ENCODE measurements at places on chromosomes 11 and 22. TPM values are rescaled to one million over a fixed set of nuclear protein-coding genes. Genes with fewer than 3 reads are reported as not detected.
A peak's percentile ranks its signal among the peaks of the same experiment; 100 is the strongest.

Gene FAM111A
- total RNA-seq, result 32.2 TPM

- no peaks in the 10 kb centered on the region for H3K36me3 ChIP-seq
- no peaks in the 10 kb centered on the region for H3K27me3 ChIP-seq
- H3K4me3 ChIP-seq, result no peak overlapping the region
- no peak overlapping the region for H3K27ac ChIP-seq
- DNase-seq, result no peak
- H3K4me1 ChIP-seq, result no peaks in the 10 kb centered on the region
Measured at GRCh38 chr11:131841925-131842635, 471.7 kb downstream of the NTM start.

Gene PTPN5
- 0.29 TPM for total RNA-seq

DNA sequence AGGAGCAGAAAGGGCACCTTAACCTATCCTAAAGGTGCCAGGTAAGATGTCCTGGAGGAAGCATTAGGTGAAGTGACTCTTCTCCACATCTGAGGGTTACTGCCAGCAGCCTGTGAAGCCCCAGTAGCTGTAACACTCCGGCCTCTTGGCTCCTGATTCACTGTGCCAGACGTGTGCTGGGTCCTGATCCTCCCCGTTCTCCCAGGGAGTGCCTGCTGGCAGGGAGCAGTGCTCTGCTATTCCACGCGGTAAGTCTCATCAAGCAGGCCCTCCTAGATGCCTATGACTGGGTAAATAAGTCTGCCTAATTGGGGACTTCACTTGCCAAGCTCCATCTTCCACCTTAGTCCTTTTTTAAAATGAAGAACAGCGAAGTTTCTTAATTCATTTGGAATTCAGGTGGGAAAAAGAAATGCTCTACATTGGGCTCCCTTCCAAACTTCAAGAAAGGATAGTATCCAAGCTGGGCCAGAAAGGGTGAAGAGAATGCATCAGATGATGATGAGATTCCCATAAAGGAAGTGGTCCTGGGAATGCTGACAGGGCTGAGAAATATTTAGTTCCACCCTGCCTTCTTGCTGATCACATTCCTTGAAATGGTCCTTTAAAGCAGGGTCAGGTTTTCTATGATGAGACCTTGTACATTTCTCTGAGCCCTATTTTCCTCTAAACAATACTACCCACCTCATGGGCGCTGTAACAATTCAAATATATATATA, 188.0 kb downstream of the MAML2 start:
- H3K4me1 ChIP-seq, result peaks cover 39% of the 10 kb centered on the region
- H3K27me3 ChIP-seq, result no peaks in the 10 kb centered on the region
- H3K4me3 ChIP-seq, result no peak overlapping the region
- no peaks in the 10 kb centered on the region for H3K36me3 ChIP-seq

Gene SLC22A12
- total RNA-seq, result not detected

DNA sequence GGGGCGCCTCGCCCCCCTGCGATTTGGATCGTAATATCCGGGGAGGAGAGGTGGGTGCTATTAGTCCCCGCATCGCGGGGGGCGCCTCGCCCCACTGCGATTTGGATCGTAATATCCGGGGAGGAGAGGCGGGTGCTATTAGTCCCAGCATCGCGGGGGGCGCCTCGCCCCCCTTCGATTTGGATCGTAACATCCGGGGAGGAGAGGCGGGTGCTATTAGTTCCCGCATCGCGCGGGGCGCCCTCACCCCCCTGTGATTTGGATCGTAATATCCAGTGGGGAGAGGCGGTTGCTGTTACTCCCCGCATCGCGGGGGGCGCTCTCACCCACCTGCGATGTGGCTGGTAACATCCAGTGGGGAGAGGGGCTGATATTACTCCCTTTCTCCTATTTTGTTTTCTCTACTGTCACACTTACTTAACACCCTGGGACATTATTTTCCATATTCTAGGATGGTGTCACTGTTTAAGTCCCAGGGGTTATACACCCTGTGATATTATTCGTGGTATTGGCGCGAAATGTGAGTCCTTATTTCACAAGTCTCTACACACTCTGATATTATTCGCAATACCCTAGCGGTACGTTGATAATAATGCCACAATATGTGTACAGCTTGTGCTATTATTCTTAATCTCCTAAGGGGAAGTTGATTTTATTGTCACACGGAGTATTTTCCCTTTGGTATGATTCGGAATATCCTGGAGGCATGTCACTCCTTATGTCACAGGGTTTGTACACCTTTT, 57.8 kb upstream of the ALDH3B2 start:
- peaks cover 5% of the 10 kb centered on the region for H3K27me3 ChIP-seq
- H3K4me1 ChIP-seq, result no peaks in the 10 kb centered on the region
- H3K36me3 ChIP-seq, result no peaks in the 10 kb centered on the region
- no peak overlapping the region for H3K4me3 ChIP-seq

DNA sequence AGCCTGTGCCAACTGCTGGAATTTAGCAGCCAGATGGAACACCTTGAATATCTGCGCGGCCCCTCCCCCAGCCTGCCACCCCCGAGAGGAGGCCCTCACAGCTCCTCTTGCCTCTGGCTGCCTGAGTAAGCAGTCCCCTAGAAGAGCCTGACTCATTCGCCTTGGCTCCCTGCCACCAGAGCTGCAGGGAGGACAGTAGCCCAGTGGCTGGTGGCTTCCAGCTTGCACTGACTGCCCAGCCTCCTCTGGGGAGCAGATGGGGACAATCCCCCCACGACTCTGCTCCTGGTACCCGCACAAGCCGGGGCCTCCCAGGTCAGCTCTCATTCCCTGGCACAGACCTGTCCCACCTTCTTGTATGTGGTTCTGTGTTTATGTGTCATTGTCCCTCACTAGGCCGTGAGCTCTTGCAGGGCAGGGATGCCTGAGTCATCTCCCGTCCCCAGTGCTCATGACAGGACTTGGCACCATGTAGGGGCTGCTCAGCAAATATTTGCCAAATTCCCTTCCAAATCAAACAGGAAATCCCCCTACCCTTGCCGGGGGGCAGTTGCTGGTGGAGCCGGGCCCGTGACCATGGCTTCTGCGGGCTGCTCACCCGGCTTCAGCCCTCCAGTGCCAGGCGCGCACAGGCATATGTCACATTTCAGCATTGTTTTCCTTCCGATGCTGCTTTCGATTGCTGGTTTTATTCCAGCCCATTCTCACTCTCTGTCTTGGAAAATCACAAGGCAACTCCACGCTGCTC, 43.6 kb downstream of the CACNG2 start:
- peaks cover 1% of the 10 kb centered on the region for H3K27me3 ChIP-seq
- peak overlapping the region; percentile 59 for H3K27ac ChIP-seq
- no peak overlapping the region for H3K4me3 ChIP-seq
- H3K36me3 ChIP-seq, result no peaks in the 10 kb centered on the region
- DNase-seq, result peak; percentile 95

- no peaks in the 10 kb centered on the region for H3K36me3 ChIP-seq
- no peak for DNase-seq
- no peaks in the 10 kb centered on the region for H3K27me3 ChIP-seq
- no peak overlapping the region for H3K4me3 ChIP-seq
- no peaks in the 10 kb centered on the region for H3K4me1 ChIP-seq
Measured at GRCh38 chr11:28911829-28912228, 803.6 kb downstream of the METTL15 start.

- H3K27ac ChIP-seq, result no peak overlapping the region
- H3K4me1 ChIP-seq, result no peaks in the 10 kb centered on the region
- DNase-seq, result no peak
- no peaks in the 10 kb centered on the region for H3K27me3 ChIP-seq
- no peak overlapping the region for H3K4me3 ChIP-seq
Measured at GRCh38 chr11:41522899-41523672, 63.6 kb upstream of the LRRC4C start.

GRCh38 chr11:99773646-99774045, 752.9 kb downstream of the CNTN5 start:
- H3K27ac ChIP-seq, result no peak overlapping the region
- no peak overlapping the region for H3K4me3 ChIP-seq
- H3K4me1 ChIP-seq, result no peaks in the 10 kb centered on the region

DNA sequence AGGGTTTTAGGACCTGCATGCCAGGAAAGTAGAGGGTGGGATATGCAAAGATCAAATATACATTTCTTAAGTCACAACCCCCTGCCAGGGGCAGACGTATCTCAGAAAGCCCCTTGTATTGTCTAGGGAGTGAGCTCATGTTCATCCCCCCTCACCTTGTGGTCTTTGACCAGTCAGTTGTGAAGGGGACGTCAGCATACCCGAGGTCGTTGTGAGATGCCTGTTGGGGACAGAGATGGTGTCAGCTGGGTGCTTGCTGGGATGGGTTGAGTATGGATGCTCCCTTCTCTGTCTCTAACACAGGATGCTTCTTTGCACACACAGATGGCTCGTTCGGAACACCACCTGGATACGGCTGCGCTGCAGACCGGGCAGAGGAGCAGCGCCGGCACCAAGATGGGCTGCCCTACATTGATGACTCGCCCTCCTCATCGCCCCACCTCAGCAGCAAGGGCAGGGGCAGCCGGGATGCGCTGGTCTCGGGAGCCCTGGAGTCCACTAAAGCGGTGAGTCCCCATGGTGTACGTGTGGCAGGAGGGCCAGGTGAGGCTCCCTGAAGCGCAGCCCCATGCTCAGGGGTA, 73.3 kb downstream of the BCR start:
- H3K27ac ChIP-seq, result no peak overlapping the region
- H3K4me3 ChIP-seq, result no peak overlapping the region
- no peak for DNase-seq

All from adrenal gland (tissue), 19 donors.